Smooth muscle cell of the umbilical artery (primary cell): ENCODE measurements at places on chromosomes 3 and 15. TPM values are rescaled to one million over a fixed set of nuclear protein-coding genes. Genes with fewer than 3 reads are reported as not detected.

Gene SUSD5
- 1.5 and 3.9 TPM in 2 replicates for total RNA-seq

Gene CDC25A
- 2.4 and 8.5 TPM in 2 replicates for total RNA-seq

Gene IL17RE
- under 0.01 and 0.23 TPM in 2 replicates for total RNA-seq

Gene SERINC4
- not detected in 2 replicates for total RNA-seq

Gene ANP32A
- total RNA-seq, result 30.0 and 74.1 TPM in 2 replicates

Gene PLA1A
- 0.30 and 0.32 TPM in 2 replicates for total RNA-seq

Gene RBP2
- total RNA-seq, result not detected in 2 replicates

Gene CIB2
- 2.4 and 4.5 TPM in 2 replicates for total RNA-seq

Gene IL16
- total RNA-seq, result under 0.01 TPM in 1 of 2 replicates, not detected in the other

Gene GATA2
- 1.5 and 2.1 TPM in 2 replicates for total RNA-seq

Gene MST1R
- total RNA-seq, result 0.14 and 0.30 TPM in 2 replicates

Gene SLC22A14
- total RNA-seq, result 0.59 and 1.2 TPM in 2 replicates

Gene GPR171
- total RNA-seq, result not detected in 2 replicates

Gene PRR23B
- total RNA-seq, result not detected in 2 replicates

Gene C3orf49
- not detected in 2 replicates for total RNA-seq

Gene MIX23
- 26.1 and 26.5 TPM in 2 replicates for total RNA-seq

Gene DISP2
- total RNA-seq, result 0.09 and 0.30 TPM in 2 replicates

Gene PLA2G4F
- not detected in 2 replicates for total RNA-seq

Gene EIF4E3
- 1.2 TPM in 2 replicates for total RNA-seq

Gene HYAL3
- total RNA-seq, result 5.3 and 5.7 TPM in 2 replicates

Gene GOLGA8G
- under 0.01 TPM in 1 of 2 replicates, not detected in the other for total RNA-seq

Gene CNTN6
- 0.05 and 0.59 TPM in 2 replicates for total RNA-seq

Gene USP50
- total RNA-seq, result not detected in 2 replicates

Gene CCR9
- not detected in 2 replicates for total RNA-seq

Gene SNX22
- 0.28 and 0.30 TPM in 2 replicates for total RNA-seq

Gene UTS2B
- total RNA-seq, result 0.30 and 0.60 TPM in 2 replicates

Gene TRAT1
- total RNA-seq, result not detected in 2 replicates

Gene ATP8B4
- 0.42 and 12.2 TPM in 2 replicates for total RNA-seq

Gene HIGD2B
- not detected in 2 replicates for total RNA-seq

Gene FGF12
- not detected in 2 replicates for total RNA-seq

Gene KCNAB1
- total RNA-seq, result under 0.01 and 3.5 TPM in 2 replicates

Gene NXPE3
- 27.3 and 39.5 TPM in 2 replicates for total RNA-seq

Gene MAGEF1
- total RNA-seq, result 19.0 and 22.6 TPM in 2 replicates

Gene ECE2
- total RNA-seq, result not detected in 2 replicates

Gene CCDC13
- total RNA-seq, result 0.14 and 0.59 TPM in 2 replicates

Gene HPS3
- total RNA-seq, result 45.1 and 46.4 TPM in 2 replicates

Gene GPR149
- total RNA-seq, result not detected in 2 replicates

Gene STAC
- 0.30 and 0.88 TPM in 2 replicates for total RNA-seq

Gene MOBP
- total RNA-seq, result not detected in 2 replicates

Gene SLC9C1
- total RNA-seq, result 0.30 and 0.37 TPM in 2 replicates

Gene ONECUT1
- total RNA-seq, result not detected in 2 replicates

Gene CLDN16
- total RNA-seq, result under 0.01 and 0.23 TPM in 2 replicates

Gene ROBO1
- 111 and 128 TPM in 2 replicates for total RNA-seq

Gene TTC14
- total RNA-seq, result 50.5 and 79.6 TPM in 2 replicates

Gene XCR1
- not detected in 2 replicates for total RNA-seq

Gene BOC
- 1.8 and 2.4 TPM in 2 replicates for total RNA-seq

Gene TICRR
- total RNA-seq, result 1.2 and 4.9 TPM in 2 replicates

Gene LRRFIP2
- total RNA-seq, result 33.3 and 49.1 TPM in 2 replicates

Gene PYDC2
- total RNA-seq, result not detected in 2 replicates

Gene CMTM8
- total RNA-seq, result not detected in 2 replicates

Gene LYZL4
- total RNA-seq, result not detected in 2 replicates

Gene HTR3E
- not detected in 2 replicates for total RNA-seq

Gene PATL2
- total RNA-seq, result 0.30 and 0.37 TPM in 2 replicates

Gene HHATL
- not detected in 2 replicates for total RNA-seq

Gene GABRR3
- total RNA-seq, result not detected in 2 replicates

Gene LNP1
- 3.3 and 3.9 TPM in 2 replicates for total RNA-seq

Gene CPLX3
- not detected in 2 replicates for total RNA-seq

Gene CAMKV
- not detected in 2 replicates for total RNA-seq

Gene DUSP7
- 5.9 and 12.9 TPM in 2 replicates for total RNA-seq

Gene FMN1
- under 0.01 and 0.88 TPM in 2 replicates for total RNA-seq
